ENCODE measurements at places on chromosomes 4 and X. TPM values are rescaled to one million over a fixed set of nuclear protein-coding genes. Genes with fewer than 3 reads are reported as not detected.

DNA sequence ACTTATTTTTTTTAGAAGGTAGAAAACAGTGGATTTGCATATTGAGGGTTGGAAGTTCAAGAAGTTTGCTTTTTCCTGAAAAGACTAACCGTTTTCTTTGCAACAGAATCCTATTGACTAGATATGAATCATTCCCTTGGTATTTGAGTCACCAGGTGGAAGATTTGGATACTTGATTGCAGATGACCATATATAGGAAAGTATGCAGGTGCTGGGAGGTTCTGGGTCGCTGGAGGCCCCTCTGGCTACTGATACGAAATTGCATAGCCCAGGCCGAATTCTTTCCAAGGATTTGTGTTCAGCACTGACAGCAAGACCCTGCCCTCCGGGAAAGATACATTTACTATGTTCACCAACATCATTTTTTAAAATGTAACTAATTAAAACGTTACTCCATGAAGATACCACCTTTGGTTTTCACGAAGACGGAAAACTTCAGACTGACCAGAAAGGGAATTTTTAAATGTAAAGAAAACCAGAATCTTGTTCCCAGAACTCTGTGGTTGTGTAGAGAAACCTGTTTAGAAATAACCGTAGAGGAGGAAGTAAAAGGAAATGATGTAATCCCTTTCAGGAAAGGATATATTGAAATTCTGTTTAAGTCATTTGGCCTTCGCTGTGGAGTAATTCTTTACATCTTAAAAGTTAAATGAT, 946 bp downstream of the ANXA3 start:
- no peak for DNase-seq
- H3K4me3 ChIP-seq = peak overlapping the region; percentile 69
- no peaks in the 10 kb centered on the region for H3K27me3 ChIP-seq

MAP7D3 gene
- 14.5 TPM for total RNA-seq

DNA sequence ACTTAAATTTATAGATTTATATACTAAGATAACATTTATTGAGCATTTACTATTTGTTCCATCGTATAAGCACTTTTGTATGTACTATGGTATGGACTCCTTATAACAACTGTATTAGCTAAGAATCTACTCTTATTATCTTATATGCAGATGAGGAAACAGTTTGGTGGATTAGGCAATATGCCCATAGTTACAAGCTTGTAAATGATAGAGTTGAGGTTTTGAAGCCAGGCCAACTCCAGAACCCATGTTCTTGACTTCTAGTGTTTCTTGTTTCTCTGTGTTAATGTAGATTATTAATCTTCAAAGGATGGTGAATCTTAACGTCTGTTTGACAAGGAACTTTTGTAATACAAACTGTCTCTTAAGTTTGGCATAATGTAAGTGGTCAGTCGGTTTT, 71.3 kb downstream of the STIM2 start:
- DNase-seq = no peak
- H3K4me1 ChIP-seq = no peaks in the 10 kb centered on the region
- no peaks in the 10 kb centered on the region for H3K36me3 ChIP-seq
- H3K4me3 ChIP-seq = no peak overlapping the region
- H3K27ac ChIP-seq = no peak overlapping the region

GRCh38 chr4:26255989-26256388, 64.8 kb upstream of the RBPJ start:
- H3K27me3 ChIP-seq = no peaks in the 10 kb centered on the region
- H3K4me3 ChIP-seq = no peak overlapping the region
- DNase-seq = no peak
- no peak overlapping the region for H3K27ac ChIP-seq
- no peaks in the 10 kb centered on the region for H3K4me1 ChIP-seq

GRCh38 chr4:59455751-59456150, 1744.4 kb upstream of the ADGRL3 start:
- no peak overlapping the region for H3K27ac ChIP-seq
- no peaks in the 10 kb centered on the region for H3K36me3 ChIP-seq
- H3K4me1 ChIP-seq = no peaks in the 10 kb centered on the region
- H3K27me3 ChIP-seq = no peaks in the 10 kb centered on the region
- DNase-seq = no peak
- H3K4me3 ChIP-seq = no peak overlapping the region

DNA sequence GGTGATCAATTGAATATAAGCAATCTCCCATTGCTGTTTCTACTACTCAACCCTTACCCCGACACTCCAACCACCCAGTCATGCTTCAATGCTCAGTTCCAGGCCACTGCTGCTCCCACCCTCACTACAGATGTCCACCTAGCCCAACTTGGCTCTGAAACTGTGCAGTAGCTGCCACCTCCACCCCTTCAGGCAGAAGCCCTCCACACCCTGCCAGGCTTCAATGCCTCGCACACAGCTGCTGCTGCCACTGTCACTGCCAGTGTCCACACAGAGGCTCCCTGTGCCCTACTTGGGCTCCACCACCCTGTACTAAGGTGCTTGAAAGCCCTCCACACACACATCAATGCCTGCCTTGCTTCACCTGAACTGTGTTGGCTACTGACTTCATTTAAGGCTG, 34.6 kb downstream of the LAMTOR3 start:
- H3K4me1 ChIP-seq = peaks cover 8% of the 10 kb centered on the region
- no peak overlapping the region for H3K4me3 ChIP-seq
- H3K27ac ChIP-seq = no peak overlapping the region

DNA sequence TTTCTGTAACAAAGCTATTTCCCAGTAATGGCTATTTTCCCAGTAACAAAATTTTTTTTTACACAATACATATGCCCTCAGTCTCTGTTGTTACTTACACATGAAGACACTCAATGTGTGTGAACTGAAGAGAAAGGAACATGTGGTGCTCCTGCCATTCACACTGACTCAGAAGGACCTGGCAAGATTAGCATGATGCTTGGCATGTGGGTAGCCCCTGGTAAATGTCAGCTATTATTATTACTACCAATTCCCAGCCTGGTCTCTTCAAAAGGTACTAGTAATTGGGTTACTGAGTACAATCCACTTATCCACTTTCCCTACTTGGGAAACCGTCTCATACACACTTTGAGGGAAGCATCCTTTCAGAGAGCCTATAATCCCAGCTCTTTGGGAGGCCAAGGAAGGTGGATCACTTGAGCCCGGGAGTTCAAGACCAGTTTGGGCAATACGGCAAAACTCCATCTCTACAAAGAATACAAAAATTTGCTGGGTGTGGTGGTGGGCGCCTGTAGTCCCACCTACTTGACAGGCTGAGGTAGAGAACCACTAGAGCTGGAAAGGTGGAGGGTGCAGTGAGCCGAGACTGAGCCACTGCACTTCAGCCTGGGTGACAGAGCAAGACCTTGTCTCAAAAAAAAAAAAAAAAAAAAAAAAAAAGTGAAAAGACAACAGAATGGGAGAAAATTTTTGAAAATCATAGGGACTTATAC, 14.6 kb downstream of the RBBP7 start:
- H3K27me3 ChIP-seq = no peaks in the 10 kb centered on the region
- H3K4me3 ChIP-seq = no peak overlapping the region
- no peak for DNase-seq
- no peak overlapping the region for H3K27ac ChIP-seq
- H3K36me3 ChIP-seq = peaks cover 6% of the 10 kb centered on the region
- H3K4me1 ChIP-seq = peaks cover 10% of the 10 kb centered on the region

ZAR1 gene
- not detected for total RNA-seq

IL1RAPL2 gene
- total RNA-seq = 1.3 TPM

- H3K4me1 ChIP-seq = no peaks in the 10 kb centered on the region
- no peak for DNase-seq
- H3K36me3 ChIP-seq = no peaks in the 10 kb centered on the region
- no peak overlapping the region for H3K27ac ChIP-seq
- H3K4me3 ChIP-seq = no peak overlapping the region
- H3K27me3 ChIP-seq = no peaks in the 10 kb centered on the region
Measured at GRCh38 chrX:7084841-7085240, 62.7 kb upstream of the STS start.

GRCh38 chrX:13776387-13776786, 40.5 kb downstream of the GPM6B start:
- H3K27me3 ChIP-seq = no peaks in the 10 kb centered on the region
- no peak overlapping the region for H3K4me3 ChIP-seq
- no peak for DNase-seq
- H3K36me3 ChIP-seq = peaks cover 18% of the 10 kb centered on the region

All from esophagus muscularis mucosa (tissue), 4 donors.